ENCODE measurements at places on chromosomes 7 and 10.

GRCh38 chr10:21083861-21084260 lies 186.8 kb upstream of the NEBL start:
- DNase-seq = no peak

DNA sequence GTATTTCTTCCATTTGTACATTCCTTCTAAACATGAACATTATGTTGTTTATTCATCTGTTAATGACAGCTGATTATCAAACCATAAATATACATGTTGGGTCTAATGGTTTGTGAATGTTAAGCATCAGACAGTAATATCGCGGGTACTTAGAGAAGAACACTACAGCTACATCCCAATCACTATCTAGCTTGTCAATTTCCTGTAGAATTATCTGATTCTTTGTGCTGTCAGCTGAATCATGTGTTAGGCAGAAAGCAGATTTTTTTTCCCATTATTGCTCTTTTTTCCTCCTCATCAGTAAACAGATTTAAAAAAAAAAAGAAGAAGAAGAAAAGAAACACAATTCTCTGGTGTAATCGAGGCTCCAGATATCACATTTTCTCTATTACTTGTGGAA lies 183.6 kb upstream of the CTBP2 start:
- DNase-seq = no peak

GRCh38 chr7:910931-911431 lies 34.6 kb downstream of the GET4 start:
- DNase-seq = no peak

GRCh38 chr7:157814931-157815705 lies 478.3 kb downstream of the DNAJB6 start:
- DNase-seq = no peak

DNA sequence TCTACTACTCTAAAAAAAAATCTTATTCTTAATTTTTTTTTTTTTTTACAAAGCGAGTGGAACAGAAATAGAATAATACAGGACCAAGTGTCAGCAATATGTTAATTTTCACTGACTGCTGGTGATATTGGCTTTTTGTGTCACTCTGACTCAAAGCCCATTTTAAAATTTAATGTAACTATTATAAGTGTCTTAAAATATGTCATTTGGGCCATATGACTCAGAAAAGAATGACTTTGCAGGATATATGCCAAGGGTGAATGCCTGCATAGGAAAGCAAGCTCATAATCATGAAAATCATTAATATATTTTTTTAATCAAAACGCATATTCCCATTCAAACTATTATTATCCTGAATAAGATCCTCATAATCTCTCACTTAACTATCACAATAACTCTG lies 149.2 kb downstream of the GNAT3 start:
- no peak for DNase-seq

DNA sequence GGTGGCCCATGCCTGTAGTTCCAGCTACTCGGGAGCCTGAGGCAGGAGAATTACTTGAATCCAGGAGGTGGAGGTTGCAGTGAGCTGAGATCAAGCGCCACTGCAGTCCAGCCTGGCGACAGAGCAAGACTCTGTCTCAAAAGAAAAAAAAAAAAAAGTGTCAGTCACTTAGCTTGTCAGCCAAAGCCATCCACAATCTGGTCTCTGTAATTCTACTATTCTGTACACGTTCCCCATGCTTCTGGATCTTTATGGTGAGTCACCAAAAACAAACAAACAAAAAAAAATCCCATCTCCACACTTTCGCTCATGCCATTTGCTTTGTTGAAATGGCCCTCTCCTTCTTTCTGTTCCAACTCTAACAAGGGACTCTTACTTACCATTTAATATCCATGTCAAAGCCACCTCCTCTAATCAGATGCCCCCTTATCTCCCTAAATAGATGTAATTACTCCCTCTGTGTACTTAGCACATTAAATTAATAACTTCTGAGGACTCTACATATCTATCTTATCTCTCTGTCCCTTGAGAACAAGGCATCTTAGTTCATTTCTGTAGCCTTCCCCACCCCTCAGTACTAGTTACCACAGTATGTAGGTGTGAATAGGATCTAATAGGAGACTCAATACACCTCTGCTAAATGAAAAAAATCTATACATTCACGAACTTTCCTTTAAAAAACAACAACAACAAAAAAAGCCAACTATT lies 128.4 kb downstream of the ELMO1 start:
- DNase-seq = no peak

DNA sequence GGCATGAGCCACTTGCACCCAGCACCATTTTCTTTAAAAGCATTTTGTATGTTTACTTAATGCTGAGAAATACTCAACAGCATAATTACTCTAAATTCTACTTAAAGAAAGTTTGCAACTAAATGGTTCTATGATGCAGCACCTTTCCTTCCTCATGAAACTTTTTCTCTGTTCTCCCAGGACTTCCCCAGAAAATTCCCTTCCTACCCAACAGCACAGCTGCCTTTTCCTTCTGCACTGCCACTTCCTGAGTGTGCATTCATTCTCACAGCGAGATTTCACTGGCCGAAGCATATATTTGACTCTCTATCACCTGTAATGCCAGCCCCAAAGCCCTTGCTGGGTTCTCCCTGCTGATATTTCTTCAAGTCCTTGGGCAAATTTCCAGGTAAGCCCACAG lies 41.5 kb upstream of the DGKI start:
- no peak for DNase-seq

DNA sequence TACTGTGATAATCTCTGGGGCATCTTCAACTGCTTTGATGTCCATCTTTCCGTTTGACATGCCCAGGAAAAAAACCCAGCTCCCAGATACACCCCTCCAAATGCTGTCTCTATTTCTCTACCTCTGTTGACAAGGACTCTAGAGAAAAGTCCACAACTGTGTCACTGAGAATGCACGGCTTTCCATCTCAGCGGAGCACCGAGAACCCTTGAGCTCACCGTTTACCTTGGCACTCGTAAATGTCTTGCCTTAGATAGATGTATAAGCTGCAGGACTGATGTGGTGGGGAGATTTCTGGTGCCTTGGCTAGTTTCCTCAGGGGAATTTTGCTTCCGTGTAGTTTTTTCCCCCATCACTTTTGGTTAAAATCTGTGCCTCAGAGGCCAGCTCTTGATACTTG lies 7.4 kb upstream of the MAPK8 start:
- no peak for DNase-seq

GRCh38 chr10:30786131-30786530 lies 156.6 kb upstream of the LYZL2 start:
- no peak for DNase-seq

DNA sequence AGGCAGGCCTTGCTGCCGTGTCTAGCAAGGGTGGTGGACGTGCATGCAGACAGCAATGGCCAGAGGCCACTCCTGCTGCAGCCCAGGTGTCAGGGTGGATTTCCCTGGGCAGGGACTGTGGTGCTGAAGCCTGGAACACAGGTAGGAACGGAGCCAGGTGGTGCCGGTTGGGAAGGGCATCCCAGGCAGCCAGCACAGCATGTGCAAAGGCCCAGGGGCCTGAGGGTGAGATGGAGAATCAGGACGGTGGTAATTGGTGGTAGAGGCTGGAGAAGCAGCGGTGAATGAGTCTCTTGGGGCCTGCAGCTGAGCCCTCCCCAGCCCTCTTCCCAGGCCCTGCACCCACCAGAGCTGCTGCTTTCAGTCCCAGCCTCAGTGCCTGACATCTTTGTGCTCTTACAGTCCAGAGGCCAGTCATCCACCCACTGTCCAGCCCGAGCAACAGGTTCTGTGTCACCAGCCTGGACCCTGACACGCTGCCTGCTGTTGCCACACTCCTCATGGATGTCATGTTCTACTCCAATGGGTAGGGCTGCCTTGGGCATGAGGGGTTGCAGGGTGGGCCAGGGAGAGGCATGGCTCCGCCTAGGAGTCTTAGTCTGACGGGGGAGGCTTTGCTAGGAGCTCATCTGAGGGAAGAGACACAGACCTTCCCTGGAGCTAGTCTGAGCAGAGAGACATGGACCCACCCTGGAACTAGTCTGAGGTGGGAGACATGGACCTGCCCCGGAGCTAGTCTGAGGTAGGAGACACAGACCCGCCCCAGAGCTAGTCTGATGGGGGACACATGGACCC lies 54.3 kb downstream of the CASTOR2 start:
- DNase-seq = no peak

DNA sequence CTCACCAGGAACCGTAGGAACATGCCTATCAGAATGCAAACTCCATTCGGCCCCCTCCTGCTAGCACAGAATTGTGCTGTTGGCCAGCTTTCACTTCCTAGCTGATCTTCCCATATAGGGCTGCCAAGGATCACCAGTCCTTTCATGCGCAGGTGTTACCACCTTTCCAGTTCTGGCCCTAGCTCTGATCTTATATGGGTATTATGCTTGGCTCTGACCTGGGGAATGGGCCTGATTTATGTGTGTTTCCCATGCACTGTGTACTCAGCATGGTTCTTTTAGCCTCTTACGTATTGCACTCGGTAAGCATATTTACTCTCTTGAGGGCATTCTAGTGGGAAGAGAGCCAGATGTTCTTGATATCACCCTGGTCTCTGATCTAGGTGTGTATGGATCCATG lies 11.1 kb downstream of the SLC35G1 start:
- DNase-seq = no peak

GRCh38 chr7:131090886-131091692 lies 236.6 kb upstream of the MKLN1 start:
- no peak for DNase-seq

GRCh38 chr7:33849971-33850559 lies 55.3 kb upstream of the BMPER start:
- no peak for DNase-seq

GRCh38 chr7:114854369-114854768 lies 67.5 kb upstream of the MDFIC start:
- DNase-seq = no peak

GRCh38 chr10:46296641-46297141 lies 9.9 kb downstream of the ANTXRL start:
- no peak for DNase-seq

DNA sequence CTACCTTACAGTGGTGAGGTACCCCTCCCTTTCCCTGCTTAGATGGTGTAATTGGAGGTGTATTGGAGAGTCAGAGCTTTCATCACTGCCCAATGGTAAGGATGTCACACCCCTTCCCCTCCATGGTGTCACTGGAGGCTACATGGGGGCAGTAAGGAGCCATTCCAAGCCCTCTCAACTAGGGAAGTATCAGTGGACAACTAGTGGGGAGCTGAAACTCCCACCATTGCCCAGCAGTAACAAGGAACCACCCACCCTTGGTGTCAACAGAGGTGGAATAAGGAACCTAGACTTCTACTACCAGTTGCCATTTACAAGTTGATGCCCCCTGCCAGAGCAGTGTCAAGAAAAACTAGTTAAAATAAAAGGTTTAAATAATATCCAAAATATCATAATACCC lies 2.8 kb upstream of the HIBADH start:
- DNase-seq = no peak

- no peak for DNase-seq
These were observed 779.3 kb downstream of the INHBA start for GRCh38 chr7:40923626-40924025.

GRCh38 chr10:62528441-62528840 lies 154.3 kb downstream of the ZNF365 start:
- DNase-seq = no peak

- DNase-seq = no peak
These were observed 42.1 kb upstream of the IKZF1 start for GRCh38 chr7:50262446-50262845.

GRCh38 chr7:18419456-18419855 lies 76.1 kb upstream of the HDAC9 start:
- DNase-seq = no peak

DNA sequence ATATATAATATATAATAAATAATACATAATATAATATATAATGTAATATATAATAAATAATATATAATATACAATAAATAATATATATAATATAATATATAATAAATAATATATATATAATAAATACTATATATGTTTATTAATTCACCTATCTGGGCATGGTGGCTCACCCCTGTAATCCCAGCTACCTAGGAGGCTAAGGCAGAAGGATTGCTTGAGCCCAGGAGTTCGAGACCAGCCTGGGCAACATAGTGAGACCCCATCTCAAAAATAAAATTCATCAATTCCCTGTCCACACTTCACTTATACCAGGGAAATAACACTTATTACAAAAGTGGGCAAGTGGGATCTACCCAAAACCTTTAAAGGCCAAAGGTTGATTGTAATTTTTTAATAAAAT lies 281.1 kb downstream of the PRPF18 start:
- DNase-seq = no peak

DNA sequence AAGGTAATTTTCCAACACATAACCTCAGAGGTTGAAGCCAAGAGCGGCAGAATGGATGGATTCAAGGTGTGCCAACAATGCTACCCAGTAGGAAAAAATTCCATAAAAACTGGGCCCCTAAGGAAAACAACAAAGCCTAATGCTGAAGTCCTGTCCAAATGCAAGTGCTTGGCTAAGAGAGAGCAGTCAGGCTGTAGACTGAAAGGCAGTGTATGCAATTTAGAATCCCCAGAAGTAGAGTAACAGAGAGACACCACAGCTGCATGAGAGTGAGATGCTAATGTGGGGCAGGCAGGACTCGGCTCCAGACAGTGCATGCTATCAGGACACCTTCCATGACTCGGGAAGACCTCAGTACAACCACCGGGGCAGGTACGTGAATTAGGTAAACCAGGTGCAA lies 124.5 kb downstream of the ZFAND4 start:
- no peak for DNase-seq

GRCh38 chr7:95861041-95861440 lies 88.7 kb downstream of the DYNC1I1 start:
- no peak for DNase-seq

DNA sequence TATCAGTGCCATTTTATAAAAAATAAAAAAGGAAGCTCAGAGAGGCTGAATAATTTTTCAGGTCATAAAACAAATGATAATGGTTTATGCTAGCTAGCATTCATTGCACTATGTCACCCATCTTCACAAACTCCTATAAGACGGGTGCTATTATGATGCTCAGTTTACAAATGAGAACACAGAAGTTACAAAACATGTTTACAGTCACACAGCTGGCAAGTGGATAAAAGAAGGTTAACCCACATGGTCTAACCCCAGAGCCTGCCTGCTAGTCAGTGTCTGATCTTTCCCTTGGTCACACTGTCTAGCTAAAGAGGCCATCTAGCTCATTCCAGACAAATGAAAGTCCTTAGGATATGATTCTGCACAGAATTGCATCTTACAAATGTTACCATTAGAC lies 39.4 kb downstream of the SLC16A9 start:
- DNase-seq = no peak

- no peak for DNase-seq
These were observed 44.8 kb downstream of the EGFR start for GRCh38 chr7:55063633-55064032.

- no peak for DNase-seq
These were observed 12.7 kb downstream of the SPRN start for GRCh38 chr10:133411523-133412380.

- DNase-seq = no peak
These were observed 10.7 kb downstream of the HECTD2 start for GRCh38 chr10:91420868-91421267.

- DNase-seq = no peak
These were observed 529.5 kb upstream of the FZD8 start for GRCh38 chr10:36171556-36171952.

- no peak for DNase-seq
These were observed 8.7 kb downstream of the ATP6V0E2 start for GRCh38 chr7:149882248-149883047.

GRCh38 chr7:130371046-130371445 lies 9.2 kb upstream of the CPA1 start:
- no peak for DNase-seq

- DNase-seq = no peak
These were observed 59.8 kb downstream of the STK32C start for GRCh38 chr10:132247943-132248342.

Data from cortex of kidney (tissue), 1 donor.